Stimulated activated naive CD4-positive, alpha-beta T cell treated with Interleukin-2 at 50 U/mL for 16 hours (primary cell): ENCODE measurements at places on chromosomes 5 and 9.

DNA sequence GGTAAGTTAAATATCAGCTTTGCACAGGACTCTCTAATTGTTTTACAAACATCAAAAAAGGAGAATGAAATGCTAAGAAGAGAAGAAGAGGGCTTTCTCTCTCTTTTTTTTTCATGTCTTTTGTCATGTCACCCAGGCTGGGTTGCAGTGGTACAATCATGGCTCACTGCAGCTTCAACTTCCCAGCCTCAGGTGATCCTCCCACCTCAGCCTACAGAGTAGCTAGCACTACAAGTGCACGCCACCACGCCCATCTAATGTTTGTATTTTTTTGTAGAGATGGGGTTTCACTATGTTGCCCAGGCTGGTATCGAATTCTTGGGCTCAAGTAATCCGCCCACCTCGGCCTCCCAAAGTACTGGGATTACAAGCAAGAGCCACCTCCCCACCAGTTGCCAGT is 18.6 kb downstream of the SERINC5 start:
- no peak for DNase-seq

GRCh38 chr5:107809201-107810034 is 138.7 kb upstream of the EFNA5 start:
- DNase-seq, result no peak

GRCh38 chr5:118906947-118907346 is 81.4 kb downstream of the DTWD2 start:
- no peak for DNase-seq

- no peak for DNase-seq
These were observed 524.3 kb upstream of the GRAMD2B start for GRCh38 chr5:125898851-125899405.

DNA sequence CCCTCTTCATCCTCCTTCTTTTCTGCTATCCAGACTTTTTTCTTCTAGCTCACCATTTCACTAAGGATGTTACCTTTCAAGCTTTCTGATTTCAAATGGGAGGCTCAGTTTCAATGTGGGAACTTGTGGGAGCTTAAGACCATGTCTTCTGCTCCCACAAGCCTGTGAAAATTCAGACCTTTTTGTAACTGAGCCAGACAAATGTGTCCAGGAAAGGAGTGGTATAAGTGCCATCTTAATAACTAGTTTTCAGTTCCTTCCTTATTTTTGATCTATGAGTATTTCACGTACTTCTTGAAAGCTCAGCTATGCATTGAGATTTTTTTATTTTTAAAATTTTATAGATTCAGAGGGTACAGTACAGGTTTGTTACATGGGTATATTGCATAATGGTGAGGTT is 4.6 kb upstream of the ERCC6L2 start:
- DNase-seq, result no peak

DNA sequence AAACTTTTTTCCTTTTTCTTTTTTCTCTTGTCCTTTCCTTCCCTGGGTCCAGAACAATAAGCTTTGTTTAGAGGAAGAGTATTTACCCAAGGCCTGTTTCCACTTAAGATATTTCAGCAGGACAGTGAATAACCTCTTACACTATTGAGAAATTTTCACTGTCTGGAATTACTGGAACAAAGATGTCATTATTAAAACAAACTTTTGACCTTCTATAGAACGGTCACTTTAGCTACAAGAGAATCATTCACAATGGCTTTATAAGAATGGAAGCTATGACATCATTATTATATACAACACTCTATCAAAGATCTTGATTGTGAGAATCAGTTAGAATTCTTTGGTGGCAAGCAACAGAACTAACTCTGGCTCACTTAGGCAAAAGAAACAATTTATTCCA is 22.0 kb upstream of the ARHGAP26 start:
- no peak for DNase-seq

DNA sequence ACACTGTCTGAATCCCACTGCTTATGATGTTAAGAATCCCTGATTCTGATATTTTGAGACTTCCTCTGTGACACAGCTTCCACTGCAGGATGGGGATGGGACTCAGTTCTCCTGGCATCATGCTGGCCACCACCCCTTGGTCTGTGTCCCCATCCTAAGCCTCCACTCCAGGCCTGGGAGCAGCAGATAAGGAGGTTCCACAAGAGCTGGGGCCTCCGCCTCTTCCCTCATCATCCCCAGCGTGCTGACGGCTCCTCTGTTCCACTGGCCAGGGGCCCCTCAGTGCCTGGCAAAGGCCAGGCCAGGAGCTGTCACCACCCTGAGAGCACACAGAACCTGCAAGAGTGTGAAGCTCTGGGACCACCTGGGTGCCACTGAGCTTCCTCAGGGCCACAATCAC is 40.6 kb downstream of the CAMK2A start:
- no peak for DNase-seq

GRCh38 chr9:8857926-8858595 is 1058.5 kb upstream of the DMAC1 start:
- no peak for DNase-seq

DNA sequence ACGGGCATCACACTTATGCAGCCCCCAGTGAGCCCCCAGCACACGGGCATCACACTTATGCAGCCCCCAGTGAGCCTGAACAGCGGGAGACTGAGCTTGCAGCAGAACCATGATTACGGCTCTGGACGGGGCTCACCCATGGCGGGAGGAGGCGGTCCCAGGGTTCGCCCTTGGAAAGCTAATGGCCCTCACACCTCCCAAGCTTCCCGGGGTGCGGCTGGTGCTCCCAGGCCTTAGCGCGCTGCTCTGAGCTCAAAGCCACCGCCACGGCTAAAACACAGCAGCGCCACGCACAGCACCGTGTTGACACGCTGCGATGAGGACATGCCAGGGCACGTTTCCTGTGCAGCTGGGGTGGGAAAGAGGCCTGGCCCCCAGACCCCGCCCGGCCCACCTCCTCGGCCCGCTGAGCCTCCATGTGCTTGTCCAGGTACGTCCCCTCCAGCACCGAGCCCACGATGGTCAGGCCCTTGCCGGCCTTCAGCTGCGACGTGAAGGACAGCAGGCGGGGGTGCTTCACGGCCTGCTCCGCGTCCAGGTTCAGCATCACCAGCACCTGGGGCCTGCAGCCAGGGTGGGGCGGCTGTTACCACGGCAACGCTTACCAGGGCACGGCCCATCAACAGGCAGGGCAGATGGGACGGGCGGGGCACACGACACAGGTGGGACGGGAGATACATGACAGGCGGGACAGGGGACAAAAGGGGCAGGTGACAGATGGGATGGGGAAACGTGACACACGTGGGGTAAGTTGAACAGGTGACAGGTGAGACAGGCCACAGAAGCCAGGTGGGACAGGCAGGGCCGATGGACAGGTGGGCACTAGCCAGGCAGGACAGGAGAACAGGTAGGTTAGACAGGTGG is 38.4 kb downstream of the SLC12A7 start:
- no peak for DNase-seq

DNA sequence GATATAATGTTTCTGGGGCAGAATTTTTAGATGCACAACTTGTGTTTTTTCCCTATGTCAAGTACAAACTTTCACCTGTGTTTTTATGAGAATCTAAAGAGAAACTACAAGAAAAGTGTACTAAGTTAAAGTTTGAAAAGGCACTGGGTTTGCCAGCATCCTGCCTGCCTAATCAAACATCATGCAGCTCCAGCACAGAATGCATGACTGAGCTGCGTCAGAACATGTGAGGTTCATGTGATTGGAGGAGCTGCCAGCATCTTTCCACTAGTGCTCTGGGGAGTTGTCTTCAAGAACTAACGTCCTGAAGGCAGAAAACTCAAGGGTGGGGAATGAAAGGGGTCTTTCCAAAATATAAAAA is 46.1 kb upstream of the RIC1 start:
- DNase-seq, result no peak

DNA sequence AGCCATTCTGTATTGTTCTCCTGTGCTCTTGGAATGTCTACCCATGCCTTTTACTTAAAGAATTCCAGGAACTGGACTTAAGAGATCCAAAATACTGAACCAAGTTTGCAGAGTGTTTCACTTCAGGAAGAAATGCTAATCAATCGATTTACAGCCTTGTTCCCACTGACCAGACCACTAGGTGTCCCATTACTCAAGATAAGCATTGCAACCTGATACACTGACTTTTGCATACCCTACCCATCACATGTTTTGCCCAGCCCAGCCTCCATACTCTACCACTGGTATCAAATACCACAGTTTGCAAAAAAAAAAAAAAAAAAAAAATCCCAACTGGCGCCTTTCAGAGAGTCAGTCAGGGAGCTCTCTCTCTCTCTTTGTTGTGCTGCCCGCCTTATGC is 550.8 kb downstream of the CDH9 start:
- DNase-seq, result no peak

DNA sequence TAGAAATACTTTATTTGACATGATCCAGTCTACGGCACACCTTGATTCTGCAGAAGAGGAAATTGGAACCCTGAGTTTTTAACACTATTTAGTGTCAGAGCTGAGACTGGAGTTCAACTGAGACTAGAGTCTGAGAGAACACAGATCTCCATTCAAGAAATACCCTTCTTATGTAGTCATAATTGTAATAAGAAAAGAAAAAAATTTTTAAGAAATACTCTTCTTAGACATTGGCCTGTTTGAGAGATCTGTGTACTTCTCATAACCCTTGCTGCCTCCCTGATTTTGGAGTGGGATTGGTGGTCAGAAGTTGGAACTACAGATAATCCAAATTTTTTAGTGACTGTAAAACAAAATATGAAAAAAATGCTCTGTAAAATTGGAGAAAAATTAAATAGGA is 253.4 kb downstream of the ARRDC3 start:
- DNase-seq, result no peak

DNA sequence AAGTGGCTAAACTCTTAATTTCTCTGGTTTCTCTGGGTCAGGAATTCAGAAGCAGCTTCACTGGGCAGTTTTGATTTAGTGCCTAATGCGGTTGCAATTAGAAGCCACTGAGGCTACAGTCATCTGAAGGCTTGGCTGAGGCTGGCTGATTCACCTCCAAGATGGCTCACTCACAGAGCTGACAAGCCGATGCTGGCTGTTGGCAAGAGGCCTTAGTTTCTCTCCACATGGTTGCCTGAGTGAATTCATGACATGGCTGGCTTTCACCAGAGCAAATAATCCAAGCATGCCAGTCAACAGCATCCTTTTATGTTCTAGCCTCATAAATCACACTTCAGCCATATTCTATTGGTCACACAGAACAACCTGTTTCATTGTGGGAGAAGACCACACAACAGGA is 2.8 kb upstream of the CDK7 start:
- no peak for DNase-seq

DNA sequence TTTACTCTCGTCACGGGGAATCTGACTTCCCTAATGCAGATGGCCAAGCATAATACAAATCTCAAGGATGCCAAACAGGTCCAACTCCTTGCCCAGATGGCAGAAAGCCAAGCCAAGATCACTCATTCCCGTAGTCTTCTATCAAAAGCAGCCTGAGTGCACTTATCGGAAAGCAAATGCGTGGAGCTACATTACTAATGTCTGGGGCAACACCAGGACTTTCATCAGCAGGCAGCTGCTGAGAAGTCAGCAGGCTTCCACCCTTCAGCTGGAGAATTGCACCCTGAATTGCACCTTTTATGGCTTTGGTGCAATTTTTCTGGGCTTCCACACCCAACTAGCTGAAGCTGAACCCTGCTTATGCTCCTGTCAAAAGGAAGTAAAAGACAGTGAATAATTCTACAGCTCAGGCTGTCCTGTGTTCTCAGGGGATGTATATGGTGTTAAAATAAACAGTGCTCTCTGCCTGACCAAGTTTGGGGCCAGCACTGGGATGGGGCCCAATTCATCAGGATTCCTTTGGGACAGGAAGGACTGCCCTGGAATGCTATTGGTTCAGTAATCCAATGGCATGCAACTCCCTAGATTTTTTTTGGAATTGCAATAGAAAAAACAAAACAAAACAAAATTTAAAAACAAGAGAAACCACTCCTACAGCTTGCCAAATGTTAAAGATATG is 92.6 kb downstream of the DPYSL3 start:
- no peak for DNase-seq

DNA sequence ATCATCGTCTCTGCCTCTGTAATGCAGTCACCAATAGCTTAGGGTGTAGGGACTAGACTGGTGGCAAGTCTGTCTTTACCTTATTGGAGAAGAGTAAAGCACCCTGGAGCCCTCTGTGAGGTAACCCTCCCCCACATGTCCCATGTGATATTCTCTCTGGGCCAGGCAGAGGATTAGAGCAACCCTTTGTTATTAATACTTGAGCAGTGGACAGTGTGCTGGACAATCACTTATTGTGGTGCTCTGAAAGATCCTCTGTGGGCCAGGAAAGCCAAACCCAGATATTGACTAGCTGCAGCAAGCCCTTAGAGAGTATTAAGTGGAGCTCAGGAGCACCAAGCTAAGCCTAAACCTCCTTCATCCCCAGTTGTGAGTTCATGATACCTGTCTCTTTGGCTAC is 139.7 kb upstream of the RUSC2 start:
- DNase-seq, result no peak

- no peak for DNase-seq
These were observed 276.5 kb downstream of the ARHGEF28 start for GRCh38 chr5:73902327-73903051.

GRCh38 chr5:107794741-107795140 is 124.0 kb upstream of the EFNA5 start:
- DNase-seq, result no peak

DNA sequence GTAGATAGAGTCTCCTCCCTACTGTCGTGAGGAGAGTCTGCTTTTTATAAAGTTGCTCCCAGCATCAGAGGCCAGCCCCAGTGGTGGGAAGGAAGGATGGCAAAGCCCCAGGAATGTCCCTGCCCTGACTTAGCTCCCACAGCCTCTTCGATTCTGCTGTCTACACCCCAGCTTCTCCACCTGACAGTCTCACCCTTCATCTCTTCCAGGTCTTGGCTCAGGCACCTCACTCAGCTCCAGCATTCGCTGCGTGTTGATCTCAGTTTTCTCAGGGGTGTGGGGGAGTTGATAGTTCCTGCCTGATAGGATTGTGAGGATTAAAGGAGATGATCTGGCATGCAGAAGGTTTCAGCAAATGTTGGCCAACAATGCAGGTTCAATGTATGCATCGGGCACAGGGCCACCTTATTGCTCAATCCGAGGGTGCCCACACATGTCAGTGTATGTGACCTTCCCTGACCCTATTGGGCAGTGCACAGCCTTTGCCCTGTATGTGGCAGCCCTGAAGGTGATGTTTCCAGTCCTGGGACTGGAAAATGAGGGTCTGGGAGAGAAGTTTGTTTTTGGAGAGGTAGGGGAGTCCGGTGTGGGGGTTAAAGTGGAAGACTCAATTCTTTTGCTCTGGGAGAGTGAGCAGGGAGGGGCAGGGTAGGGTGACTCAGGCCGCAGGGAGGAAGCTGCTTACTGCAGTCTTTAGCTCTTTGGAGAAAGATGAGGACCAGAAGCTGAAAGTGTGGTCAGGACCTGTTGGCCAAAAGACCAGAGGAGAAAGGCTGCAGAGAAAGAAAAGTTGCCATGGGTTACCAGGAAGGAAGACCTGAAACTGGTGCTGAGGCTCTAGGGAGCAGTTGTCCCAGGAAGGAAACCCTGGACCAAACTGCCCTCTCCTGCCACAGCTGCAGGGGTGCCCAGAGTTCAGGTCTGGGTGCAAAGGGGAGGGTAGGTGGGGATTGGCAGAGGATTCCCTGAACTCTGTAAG is 153.2 kb downstream of the MACROH2A1 start:
- DNase-seq, result no peak

- no peak for DNase-seq
These were observed 40.8 kb upstream of the GARNL3 start for GRCh38 chr9:127223810-127224177.
